ENCODE measurements at places on chromosomes 16 and 17.

DNA sequence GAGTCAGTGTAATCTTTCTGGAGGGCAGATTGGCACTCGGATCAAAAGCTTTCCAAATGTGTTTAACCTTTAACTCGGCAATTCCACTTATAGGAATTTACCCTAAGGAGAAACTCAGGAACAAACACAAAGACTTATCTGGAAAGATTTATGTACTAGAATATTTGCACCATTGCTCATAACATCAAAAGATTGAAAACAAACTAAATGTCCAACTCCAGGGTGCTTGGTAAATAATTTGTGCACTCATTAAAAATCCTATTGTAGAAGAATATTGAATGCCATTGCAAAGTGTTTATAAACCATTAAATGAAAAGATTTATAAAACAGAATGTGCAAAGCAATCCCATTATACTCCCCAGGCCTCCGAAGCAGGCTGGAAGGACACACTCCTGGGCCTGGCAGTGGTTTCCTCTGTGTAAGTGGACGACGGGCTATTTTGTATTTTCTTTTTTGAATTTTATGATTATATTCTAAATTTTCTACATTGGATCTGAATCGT, 18.7 kb upstream of the RBFOX3 start:
- DNase-seq, result no peak

DNA sequence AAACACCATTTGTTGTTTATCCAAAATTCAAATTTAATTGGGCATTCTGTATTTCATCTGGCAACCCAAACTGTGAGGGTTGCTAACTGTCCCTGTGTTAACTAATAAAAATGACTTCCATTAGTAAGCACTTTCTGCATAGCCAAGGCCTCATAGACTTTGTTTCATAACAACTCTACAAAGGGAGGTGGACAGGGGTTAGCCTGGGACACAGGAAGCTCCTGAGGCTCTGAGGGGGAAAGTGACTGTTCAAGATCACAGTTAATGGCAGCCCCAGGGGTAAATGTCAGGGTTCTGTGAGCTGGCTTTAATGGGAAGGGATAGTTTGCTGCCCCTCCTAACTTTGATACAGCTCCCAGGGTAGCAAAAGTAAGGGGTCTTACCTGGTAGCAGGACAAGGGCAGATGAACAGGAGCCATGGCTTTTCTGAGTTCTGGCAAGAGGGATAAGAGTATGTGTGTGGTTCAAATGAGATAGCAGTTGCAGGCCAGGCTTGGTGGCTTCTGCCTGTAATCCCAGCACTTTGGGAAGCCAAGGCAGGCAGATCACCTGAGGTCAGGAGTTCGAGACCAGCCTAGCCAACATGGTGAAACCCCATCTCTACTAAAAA, 2.2 kb downstream of the HEATR9 start:
- no peak for DNase-seq

DNA sequence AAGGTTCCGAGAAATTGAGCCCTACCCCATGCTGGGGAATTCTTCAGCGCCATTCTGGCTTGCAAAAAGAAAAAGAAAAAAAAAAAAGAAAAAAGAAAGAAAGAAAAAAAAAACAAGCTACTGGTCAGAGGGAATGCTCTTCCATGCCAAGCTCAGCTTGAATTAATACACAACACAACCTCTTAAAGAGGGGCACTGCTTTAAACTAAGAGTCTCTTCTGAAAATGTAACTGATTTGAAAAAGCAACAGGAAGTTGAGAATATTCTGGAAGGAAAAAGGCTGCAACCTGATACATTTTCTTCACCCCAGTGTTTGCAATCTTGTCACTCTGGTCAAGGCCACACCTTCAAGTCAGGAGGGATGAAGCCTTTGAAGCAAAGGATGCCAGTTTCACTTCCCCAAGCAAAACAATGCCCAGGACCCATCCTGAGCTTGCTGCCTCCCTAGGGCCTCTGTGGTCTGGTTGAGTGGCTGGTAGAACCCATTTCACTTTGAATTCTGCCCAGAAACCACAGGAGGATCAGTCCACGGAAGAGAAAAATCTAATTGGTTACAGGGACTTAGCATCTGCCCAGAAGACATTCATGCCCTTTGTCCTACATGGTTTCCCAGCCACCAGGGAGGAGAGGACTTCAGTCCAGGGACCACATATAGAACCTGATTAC, 389.7 kb downstream of the SOX9 start:
- DNase-seq, result no peak

DNA sequence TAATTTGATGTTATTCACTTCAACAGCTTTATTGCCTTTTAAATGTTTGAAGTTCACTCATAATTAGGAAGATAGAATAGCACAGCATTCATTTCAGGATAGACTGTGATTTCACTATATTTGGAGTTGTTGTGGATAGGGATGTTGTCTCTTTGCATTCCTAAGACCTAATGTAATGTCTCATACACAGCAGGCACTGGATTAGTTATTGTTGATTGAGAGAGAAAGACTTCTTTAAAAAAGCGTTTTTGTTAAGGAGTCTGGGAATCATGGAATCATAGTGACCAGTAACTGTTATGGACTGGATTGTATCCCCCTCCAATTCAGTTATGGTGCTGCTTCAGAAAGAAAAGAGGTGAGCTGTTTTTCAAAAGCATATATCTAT, 122.0 kb downstream of the USP22 start:
- DNase-seq, result no peak

DNA sequence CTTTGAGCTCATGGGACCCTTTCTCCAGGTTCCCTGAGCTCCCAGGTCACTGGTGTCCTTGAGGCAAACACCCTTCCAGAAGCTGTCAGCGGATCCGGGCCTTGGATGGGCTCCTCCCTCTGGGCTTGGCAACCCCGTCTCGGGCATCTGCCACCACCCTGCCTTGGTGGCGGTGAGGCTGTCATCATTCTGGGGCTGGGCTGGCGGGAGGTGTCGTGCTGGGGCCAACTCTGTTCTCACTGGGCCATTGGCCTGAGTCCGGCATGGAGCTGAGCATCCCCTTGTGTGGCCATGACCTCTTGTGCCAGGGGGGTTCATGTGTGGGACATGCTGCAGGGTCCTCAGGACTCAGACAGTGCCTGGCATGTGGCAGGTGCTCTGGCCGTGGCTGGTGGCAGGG, 197.6 kb downstream of the LAT start:
- no peak for DNase-seq

Measured in hippocampal formation (tissue), 2 donors.